Stomach (tissue), 19 donors: ENCODE measurements at places on chromosomes 16 and 17.

DNA sequence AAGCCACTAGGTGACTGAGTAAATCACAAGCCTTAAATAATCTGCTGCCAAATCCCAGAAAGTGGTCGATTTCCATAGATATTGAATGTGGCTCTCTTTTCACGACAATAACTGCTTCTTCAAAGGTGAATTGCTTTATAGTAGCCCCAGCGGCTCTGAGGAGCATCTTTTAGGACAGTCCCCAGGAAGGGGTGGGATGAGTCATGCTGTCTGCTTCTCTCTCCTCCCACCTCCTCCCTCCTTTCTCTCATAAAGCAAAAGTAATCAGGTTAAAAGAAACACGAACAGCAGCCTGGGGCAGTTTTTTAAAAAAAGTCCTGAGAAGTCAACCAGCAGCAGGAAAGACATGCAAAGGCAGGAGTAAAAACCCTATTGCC lies 1.8 kb downstream of the KIAA0513 start:
- H3K4me3 ChIP-seq, result peak overlapping the region; percentile 99
- H3K36me3 ChIP-seq, result peaks cover 27% of the 10 kb centered on the region
- peaks cover 56% of the 10 kb centered on the region for H3K4me1 ChIP-seq
- no peak for DNase-seq
- peak overlapping the region; percentile 97 for H3K27ac ChIP-seq

GRCh38 chr17:30199600-30199999 lies 35.9 kb downstream of the SLC6A4 start:
- no peak overlapping the region for H3K27ac ChIP-seq
- no peak overlapping the region for H3K4me3 ChIP-seq
- H3K36me3 ChIP-seq, result no peaks in the 10 kb centered on the region
- H3K4me1 ChIP-seq, result no peaks in the 10 kb centered on the region

- no peak overlapping the region for H3K4me3 ChIP-seq
- H3K27ac ChIP-seq, result peak overlapping the region; percentile 79
- H3K36me3 ChIP-seq, result no peaks in the 10 kb centered on the region
- H3K4me1 ChIP-seq, result peaks cover 71% of the 10 kb centered on the region
- H3K27me3 ChIP-seq, result no peaks in the 10 kb centered on the region
Measured at GRCh38 chr17:17019891-17020456, 22.3 kb upstream of the MPRIP start.

DNA sequence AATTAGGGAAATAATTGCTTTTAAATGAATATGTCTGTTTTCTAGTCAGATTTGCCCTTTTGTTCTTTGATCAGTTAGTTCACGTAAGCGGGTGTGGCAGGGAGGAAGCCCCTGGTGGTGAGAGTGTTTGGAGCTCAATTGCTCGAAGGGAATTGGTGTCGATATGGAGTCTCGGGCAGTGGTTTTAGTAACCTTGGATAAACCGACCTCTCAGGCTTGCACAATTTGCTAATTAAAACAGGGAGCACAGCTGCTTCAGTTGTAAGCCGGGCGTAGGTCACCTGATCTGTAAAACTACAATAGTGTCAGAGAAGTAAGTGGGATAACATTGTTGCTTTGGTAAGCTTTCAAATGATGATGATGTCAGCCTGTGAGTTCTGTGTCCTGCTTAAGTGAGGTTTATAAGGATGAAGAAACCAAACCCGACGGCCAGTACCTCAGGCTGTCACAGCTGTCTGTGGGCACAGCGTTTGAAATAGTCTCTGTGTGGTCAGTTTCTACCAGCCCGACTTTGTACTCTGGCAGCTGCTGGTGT lies 2.9 kb downstream of the ZNF750 start:
- H3K27ac ChIP-seq, result no peak overlapping the region
- H3K4me1 ChIP-seq, result no peaks in the 10 kb centered on the region
- DNase-seq, result no peak
- peaks cover 19% of the 10 kb centered on the region for H3K36me3 ChIP-seq
- no peak overlapping the region for H3K4me3 ChIP-seq

- peaks cover 13% of the 10 kb centered on the region for H3K36me3 ChIP-seq
- H3K4me3 ChIP-seq, result peak overlapping the region; percentile 95
- no peaks in the 10 kb centered on the region for H3K27me3 ChIP-seq
- DNase-seq, result no peak
- H3K4me1 ChIP-seq, result peaks cover 67% of the 10 kb centered on the region
Measured at GRCh38 chr17:29291163-29291752, 2.7 kb downstream of the NUFIP2 start.

GRCh38 chr16:75343286-75343685 lies 90.0 kb downstream of the CFDP1 start:
- H3K4me3 ChIP-seq, result no peak overlapping the region
- H3K27me3 ChIP-seq, result no peaks in the 10 kb centered on the region
- no peak overlapping the region for H3K27ac ChIP-seq
- H3K36me3 ChIP-seq, result peaks cover 3% of the 10 kb centered on the region
- peaks cover 13% of the 10 kb centered on the region for H3K4me1 ChIP-seq
- DNase-seq, result no peak

GRCh38 chr17:7550344-7550743 lies 1.5 kb downstream of the TNFSF12 start:
- H3K4me1 ChIP-seq, result peaks cover 26% of the 10 kb centered on the region
- no peaks in the 10 kb centered on the region for H3K27me3 ChIP-seq
- DNase-seq, result no peak
- peaks cover 7% of the 10 kb centered on the region for H3K36me3 ChIP-seq
